NB4 (cell line): ENCODE measurements at places on chromosomes 1 and 21.
A peak's percentile ranks its signal among the peaks of the same experiment; 100 is the strongest.

- DNase-seq = peak; percentile 7
These were observed 569.1 kb downstream of the NPHP4 start for GRCh38 chr1:5423109-5423508.

DNA sequence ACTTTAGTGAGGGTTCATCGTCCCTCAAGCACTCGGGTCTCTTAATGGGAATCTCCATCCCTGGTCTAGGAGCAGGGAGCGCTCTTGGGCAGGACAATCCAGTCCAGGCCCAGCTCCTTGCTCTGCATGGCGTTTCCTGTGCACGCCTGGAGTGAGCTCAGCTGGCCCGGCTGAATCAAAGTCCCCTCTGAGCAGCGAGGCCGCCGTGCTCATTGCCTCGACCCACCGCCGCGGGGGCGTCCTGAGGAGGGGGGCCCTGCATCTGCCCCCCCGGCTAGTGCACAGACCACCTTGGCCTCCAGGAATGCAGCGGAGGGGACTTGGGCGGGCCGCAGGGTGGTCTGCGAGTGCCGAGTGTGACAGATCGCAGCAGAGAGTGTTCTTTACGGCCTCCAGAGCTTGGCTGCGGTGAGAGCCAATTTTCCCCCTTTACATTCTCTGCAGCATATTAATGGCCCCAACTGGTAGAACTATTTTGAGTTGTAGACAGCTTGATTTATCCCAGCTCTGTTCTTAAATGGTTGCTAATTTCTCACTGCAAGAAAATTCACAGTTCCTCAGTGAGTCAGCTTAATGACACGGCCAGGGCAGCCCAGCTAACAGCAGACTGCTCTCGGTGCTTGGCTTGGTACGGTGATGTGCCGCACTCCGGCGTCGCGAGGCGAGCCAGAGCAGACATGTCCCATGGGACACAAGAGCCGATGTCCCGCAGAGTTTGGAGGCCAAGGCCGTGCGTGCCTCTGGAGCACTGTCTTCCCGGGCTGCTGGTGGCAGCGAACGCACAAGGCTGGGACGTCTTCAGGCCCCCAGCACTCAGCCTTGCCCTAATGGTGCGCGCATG is 39.8 kb downstream of the SNAP47 start:
- no peak for DNase-seq

DNA sequence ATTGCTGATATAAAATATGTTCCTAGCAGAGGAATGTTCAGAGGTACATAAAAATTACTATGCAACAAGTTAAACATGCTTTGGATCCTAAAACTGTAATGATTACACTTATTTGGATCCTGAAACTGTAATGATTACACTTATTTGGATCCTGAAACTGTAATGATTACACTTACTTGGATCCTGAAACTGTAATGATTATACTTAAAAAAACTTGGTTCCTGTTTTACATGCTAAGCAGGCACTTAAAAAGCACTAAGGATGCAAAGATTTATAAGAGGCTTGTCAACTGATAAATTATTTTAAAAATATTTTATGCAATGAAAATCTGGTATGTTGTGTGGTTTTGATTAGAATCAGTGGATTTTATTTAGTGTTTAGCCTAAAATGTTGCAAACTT is 47.7 kb downstream of the ZNHIT6 start:
- DNase-seq = no peak

DNA sequence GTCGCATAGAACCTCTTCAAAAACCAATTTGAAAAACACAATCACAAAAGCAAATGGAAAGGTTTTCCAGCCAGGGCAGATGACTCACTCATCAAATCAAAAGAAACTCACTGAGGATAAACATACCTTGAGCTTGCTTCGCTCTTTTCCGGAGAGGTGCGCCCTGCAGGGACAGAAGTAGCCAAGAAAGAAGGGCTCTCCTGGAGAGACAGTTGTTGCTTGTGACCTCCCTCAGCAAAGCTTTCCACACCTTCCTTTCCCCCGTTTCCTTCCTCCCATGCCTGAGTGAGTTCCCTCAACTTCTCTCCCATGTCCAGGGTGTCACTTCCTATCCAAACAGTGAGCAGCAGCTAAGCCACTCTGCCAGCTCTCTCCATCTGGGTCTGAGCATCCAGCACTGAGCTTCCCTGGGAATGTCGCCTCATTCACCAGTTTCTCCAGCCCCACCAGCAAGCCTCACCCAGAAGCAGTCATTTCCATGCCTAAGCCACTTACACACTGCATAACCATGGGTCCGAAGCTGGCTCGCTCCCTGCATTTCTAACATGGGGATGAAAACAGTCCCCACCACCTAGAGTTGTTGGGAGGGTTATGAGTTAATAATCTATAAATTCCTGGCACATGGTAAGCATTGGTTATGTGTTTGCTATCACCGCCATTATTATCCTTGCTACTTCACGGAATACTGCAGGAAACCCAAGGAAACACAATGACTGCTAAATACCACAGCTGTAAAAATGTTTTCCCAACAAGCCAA is 75.0 kb downstream of the PTPN14 start:
- no peak for DNase-seq

DNA sequence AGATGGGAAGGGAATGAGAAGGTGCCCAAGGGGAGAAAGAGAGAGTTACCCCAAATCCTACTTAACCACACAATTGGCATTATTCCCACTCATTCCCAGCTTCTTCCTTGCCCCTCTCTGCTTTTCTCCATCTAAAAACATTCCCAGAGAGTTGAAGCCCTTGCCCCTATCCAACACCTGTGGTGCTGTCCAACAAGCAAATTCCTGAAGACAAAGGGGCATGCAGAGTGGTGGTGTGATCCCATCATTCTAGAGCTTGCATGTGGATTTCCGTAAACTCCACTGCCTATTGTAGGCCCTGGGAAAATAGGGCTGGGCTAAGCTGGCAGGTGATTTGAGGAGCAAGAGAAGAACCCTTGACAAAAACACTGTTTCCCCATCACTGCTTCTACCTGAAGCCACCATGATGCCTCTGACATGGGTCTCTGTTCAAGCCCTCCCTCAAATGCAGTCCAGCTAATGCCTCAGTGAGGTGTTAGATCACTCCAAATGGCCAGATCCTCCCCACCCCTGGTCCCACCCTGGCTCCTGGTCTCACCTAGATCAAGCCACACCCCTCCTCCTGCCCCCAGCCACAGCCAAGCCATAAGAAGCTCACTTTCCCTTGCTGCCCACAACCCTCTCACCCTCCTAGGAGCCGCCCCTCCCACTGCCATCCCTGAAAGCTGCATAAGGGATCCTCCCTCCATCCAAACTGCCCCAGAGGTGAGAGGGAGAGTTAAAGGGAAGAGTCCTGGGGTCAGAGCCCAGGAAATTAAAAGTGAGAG is 29.5 kb downstream of the SYT2 start:
- no peak for DNase-seq

DNA sequence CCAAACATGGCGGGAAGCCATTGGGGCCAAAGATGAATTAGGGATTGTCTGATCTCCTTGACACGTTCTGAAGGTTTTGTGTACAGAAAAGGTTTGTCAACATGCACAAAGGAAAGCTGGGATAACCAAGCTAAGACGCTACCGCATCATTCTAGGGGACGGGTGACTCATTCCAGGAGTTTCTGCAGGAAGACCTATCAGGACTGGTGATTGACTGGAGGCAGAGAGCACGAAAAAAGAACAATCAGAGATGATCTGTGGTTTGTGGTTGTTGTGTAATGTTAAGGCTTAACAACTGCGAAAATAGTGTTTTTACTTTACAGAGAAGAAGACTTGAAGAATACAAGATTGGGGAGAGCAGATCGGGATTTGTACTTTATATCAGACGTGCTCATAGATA is 22.2 kb upstream of the ERG start:
- peak; percentile 11 for DNase-seq
